Effector CD8-positive, alpha-beta T cell (primary cell): ENCODE measurements at places on chromosomes 5 and 9.

- no peak for DNase-seq
Measured at GRCh38 chr9:137880976-137881530, 3.5 kb downstream of the CACNA1B start.

GRCh38 chr5:114419959-114420358 is 58.1 kb downstream of the KCNN2 start:
- DNase-seq, result no peak

- no peak for DNase-seq
Measured at GRCh38 chr5:168607946-168608345, 28.8 kb upstream of the PANK3 start.

- no peak for DNase-seq
Measured at GRCh38 chr9:8515748-8516147, 716.2 kb upstream of the DMAC1 start.

DNA sequence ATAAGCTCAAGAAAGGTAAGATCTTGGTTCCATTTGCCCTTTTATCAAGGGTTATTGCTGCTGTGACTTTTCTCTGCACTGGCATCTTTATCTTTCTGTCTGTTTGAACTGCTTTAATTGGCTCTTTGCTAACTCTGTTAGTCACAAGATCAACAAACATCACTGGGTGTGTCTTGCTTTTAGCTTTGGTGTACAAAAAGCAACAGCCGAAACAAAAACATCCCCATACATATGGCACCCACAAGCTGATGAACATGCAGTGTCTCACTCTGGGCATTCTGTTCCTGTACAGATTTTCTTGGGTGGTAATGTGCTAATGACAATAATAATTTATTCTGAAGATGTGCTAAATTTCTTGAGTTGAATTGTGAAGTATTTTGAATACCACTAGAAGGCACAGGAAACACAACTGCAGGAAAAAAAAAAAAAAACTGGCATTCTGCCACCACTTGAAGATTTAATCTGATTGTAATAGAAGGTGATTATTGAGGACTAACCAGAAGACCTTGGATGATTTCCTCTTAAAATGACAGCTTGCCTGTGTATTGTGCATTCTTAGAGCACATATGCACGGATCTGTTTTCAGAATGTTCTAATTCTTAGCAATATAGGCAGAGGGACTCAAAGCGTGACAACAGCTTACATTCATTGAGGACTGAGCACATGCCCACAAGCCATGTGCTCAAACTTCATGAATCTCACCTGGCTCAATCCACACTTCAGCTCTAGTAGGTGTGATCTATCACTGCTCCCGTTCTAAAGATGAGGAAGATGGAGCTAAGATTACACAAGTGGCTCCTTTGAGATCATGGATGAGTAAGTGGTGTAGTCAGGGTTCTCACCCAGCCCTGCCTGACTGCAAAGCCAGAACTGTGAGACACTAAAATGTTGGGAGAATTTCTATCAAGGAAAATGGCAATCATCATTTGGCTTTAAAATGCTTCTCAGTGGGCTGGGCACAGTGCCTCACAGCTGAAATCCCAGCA is 96.4 kb downstream of the EBF1 start:
- no peak for DNase-seq

DNA sequence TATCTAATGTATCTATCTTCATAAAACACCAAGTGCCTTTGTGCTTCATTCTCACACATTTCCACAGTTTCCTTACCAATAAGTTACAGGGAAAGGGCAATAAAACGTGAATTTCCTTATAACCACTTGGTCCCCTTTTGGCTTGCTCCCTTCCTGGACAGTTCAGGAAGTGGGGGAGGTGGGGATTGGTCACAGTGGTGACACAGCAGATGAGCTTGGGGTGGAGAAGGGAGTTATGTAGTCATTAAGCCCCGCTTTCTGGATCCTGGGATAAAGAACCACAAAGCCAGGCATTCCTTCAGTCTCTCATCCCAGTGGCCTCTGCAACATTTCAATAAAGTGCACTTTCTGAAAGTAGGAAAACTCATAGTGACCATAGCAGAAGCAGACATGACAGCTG is 47.1 kb upstream of the FYB1 start:
- no peak for DNase-seq

DNA sequence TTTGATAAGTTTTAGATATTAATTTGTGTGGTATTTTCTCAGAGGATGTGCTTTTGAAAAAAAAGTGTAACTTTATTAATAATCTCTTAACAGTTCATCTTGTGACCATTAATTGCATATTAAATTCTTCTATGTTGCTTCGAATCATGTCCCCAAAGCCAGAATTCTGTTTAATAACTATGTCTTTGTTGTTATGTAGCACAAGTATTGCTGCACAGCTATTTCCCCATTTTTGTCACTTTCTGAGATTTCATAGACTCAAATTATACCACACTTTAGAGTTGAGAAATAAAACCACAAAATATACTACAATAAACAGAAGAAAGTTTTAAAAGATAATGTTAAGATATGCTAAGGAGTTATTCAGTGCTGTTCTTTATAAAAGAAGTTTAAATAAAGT is 2.8 kb downstream of the MEF2C start:
- no peak for DNase-seq

DNA sequence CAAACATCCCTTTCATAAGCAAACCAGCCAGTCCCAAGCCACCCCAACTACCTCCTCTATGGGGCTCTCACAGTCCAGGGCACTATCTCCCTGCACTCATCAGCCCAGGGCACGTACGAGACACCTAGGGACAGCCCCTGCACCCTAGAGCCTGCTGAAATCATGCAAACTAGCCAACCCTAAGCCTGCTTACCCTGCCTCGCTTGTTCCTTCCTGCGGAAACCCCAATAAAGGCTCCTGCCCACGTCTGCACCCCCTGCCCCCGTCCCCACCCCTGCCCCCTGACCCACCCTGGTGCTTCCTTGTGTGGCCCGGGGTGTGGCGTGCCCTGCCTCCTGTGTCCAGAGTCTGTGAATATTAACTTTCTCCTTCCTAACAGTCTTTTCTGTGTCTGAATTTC is 135.9 kb downstream of the GADD45G start:
- DNase-seq, result no peak

- DNase-seq, result no peak
Measured at GRCh38 chr5:139104577-139105276, 93.4 kb downstream of the SIL1 start.

- DNase-seq, result no peak
Measured at GRCh38 chr9:96620832-96621269, 1.2 kb upstream of the CDC14B start.

DNA sequence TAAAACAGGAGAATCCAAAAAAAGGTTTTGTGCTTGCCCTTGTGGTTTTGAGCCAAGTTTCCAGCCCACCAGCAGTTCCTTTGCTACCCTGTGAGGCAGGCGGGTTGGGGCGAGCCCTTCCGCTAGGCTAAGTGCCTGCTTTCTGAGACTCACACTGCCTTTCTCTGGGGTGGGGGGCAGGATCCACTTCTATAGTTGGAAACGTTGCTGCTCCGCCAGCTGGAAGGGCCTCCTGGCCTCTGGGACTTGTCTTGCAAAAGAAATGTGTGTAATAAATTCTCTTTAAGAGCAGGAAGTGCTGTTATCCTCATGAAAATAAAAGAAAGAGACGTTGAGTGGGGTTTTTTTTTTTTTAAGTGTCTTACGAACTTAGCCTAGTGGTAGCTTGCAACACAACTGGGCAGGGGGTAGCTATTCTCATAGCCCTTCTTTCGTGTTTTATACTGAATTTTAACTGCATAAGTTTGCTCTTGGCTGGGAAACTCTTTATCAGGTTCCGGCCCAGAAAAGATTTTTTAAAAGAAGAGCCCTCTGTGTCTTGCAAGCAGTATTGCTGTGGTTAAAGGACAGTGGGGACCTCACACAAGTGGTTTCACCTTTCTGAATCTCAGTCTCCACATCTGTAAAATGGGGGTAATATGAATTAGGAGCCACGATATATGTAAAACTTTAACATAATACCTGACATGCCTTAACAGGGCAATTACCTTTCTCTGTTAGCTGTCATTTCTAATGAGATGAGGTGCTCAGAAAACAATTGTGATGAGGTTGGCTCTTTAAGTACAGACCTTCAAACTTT is 19.8 kb downstream of the JADE2 start:
- no peak for DNase-seq

GRCh38 chr5:77367741-77368140 is 124.4 kb downstream of the WDR41 start:
- DNase-seq, result no peak

- DNase-seq, result no peak
Measured at GRCh38 chr5:158159621-158160020, 300.7 kb upstream of the CLINT1 start.

DNA sequence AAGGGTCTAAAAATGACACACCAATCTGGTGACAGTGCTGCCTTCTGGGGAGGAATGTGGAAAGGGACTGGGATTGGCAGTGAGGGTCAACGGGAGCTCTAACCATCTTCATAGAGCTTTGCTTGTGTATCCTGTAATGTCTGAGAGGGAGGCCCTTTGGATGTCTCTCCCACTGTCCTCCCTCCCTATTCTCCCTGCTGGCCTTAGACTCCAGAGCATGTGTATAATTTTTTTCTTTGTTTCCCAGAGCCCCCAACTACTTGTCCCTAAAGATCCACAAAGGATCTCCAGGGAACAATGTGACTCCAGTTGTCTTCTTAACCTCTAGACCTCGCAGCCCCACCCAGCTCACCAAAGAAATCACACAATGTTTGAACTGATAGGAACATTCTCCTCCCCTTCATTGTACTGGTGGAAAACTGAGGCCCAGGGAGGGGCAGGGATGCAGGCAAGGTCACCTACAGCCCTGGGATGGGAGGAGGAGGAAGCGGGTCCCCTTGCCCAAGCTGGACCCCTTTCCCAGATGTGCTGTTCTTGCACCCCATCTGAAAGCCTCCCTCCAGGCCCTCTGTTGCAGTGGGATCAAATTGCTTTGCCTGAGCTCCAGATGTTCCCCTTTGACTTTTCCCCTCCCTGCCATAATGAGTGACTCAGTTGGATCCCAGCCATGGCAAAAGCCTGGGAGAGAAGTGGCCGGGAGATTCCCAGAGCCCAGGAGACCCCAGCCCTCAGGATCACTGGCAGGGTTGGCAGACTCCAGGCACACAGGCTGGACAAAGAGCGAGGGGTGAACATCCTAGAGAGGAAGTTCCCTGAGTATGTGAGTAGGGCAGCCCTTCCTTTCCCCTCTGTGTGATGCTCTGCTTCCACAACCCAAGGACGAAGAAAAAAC is 21.8 kb downstream of the SPARC start:
- no peak for DNase-seq

GRCh38 chr5:81450940-81451339 is 57.0 kb upstream of the ACOT12 start:
- DNase-seq, result no peak

- DNase-seq, result no peak
Measured at GRCh38 chr9:114477642-114478041, 27.6 kb downstream of the WHRN start.

DNA sequence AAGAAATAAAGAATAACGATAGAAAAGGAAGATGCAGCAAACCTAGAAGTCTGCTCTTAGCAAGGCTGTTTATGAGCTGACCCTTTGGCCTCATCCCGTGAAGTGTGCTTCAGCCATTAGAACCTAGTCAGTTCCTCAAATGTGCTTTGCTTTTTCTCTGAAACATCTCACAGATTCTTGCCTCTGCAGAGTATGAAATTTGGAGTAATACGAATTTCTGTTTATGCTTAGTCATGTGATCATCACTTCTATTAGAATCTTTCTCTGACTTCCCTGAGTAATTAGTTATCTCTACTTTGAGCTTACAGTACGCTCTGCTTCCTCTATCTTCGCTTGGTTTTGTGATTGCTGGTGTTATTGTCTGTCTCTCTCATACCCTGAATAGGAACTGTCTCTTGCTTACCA is 11.3 kb downstream of the CYSTM1 start:
- no peak for DNase-seq
